ENCODE measurements at places on chromosomes 11 and 22. TPM values are rescaled to one million over a fixed set of nuclear protein-coding genes. Genes with fewer than 3 reads are reported as not detected.

DNA sequence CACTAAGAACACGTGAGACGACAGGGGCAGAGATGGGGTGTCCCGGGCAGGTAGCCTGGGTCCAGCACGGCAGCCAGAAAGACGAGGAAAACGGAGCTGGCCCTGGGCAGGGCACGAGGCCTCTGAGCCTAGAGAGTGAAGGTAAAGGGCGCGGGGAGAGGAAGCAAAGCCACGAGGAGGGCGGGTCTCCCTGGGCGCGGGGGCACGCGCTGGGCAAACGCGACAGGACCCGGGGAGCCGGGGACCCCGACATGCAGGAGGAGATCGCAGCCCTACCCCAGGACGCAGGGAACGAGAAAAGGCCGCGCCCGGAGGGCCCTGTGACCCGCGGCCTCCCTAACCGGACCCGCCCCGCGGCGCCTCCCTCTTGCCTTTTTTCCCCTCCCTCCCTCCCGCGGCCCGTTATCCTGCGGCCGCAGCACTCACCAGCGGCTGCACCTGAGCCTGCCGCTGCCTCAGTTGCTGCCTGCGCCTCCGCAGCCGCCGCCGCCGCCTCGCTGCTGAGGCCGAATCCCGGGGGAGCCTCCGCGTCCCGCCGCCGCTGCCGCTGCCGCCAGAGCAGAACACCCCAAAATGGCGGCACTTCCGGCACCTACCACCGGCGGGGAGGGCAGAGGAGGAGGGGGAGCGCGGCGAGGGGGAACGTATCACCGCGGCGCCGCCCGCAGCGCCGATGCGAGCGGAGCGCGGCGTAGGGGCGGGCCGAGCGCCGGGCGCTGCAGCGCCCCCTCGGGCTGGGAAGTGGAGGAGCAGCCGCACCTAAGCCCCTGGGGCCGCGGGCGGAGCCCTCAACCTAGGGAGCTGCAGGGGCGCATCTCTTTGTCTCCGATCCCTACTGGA, at the start of gene CELF1:
Gene CELF1 (minus strand): TSS at position 567 of the 840 bp plus-strand sequence. CDS start 53,609 bp downstream, outside the sequence.
- peaks cover 44% of the 10 kb centered on the region for H3K4me1 ChIP-seq
- peak within 1 kb of the TSS; percentile 66 for H3K4me3 ChIP-seq
- H3K36me3 ChIP-seq: no peaks in the 10 kb centered on the region

The OR2AT4 gene
- not detected for polyA plus RNA-seq

The SLC25A18 gene
- polyA plus RNA-seq: not detected

The TMEM191B gene
- 1.9 TPM for polyA plus RNA-seq

DNA sequence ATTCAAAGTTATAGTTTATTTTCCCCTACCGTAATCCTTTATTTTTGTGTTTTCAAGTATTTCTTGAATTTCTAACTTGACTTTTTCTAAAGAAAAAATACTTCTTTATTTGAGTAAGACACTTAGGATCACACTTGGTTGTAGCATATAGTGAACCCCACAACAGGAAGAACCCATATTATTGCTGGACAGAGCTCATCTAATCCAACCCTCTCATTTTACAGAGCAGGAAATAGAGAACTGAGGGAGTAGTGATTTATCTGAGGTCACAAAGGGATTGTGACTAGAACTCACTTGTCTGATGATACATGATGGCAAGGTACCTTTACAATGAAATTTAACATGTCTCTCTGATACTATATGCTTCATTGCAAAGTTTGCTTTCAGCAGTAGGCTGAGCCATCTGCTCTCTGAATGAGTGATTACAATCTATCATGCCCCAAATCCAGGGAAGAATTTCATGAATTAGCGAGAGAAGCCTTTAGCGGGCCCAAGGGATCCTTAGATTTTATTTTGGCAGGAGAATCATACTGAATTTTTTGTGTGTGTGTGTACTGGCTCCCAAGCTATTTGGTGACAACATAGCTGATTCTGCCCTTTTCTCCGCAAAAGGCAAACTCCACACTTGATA, 9.8 kb downstream of the SLC17A6 start:
- no peak overlapping the region for H3K27ac ChIP-seq
- H3K36me3 ChIP-seq: no peaks in the 10 kb centered on the region
- no peak overlapping the region for H3K4me3 ChIP-seq

GRCh38 chr11:95729462-95729861, 60.1 kb downstream of the FAM76B start:
- H3K4me1 ChIP-seq: peaks cover 3% of the 10 kb centered on the region
- no peak overlapping the region for H3K27ac ChIP-seq
- no peak for DNase-seq
- H3K4me3 ChIP-seq: no peak overlapping the region
- no peaks in the 10 kb centered on the region for H3K36me3 ChIP-seq

- no peak overlapping the region for H3K4me3 ChIP-seq
- no peaks in the 10 kb centered on the region for H3K27me3 ChIP-seq
- no peak for DNase-seq
- H3K27ac ChIP-seq: peak overlapping the region; percentile 24
- H3K4me1 ChIP-seq: peaks cover 20% of the 10 kb centered on the region
- H3K36me3 ChIP-seq: no peaks in the 10 kb centered on the region
Observed at GRCh38 chr11:298406-299065, 790 bp downstream of the IFITM5 start.

The INSC gene
- not detected for polyA plus RNA-seq

- no peak overlapping the region for H3K4me3 ChIP-seq
- no peaks in the 10 kb centered on the region for H3K36me3 ChIP-seq
- DNase-seq: no peak
- H3K27me3 ChIP-seq: no peaks in the 10 kb centered on the region
- peaks cover 1% of the 10 kb centered on the region for H3K4me1 ChIP-seq
Observed at GRCh38 chr11:43874738-43875137, 5.9 kb upstream of the ALKBH3 start.

The DDTL gene
- 2.4 TPM for polyA plus RNA-seq

- no peaks in the 10 kb centered on the region for H3K36me3 ChIP-seq
Observed at GRCh38 chr11:79406376-79406775, 34.5 kb downstream of the TENM4 start.

The TRIM51 gene
- polyA plus RNA-seq: not detected

The SMTNL1 gene
- 0.16 TPM for polyA plus RNA-seq

DNA sequence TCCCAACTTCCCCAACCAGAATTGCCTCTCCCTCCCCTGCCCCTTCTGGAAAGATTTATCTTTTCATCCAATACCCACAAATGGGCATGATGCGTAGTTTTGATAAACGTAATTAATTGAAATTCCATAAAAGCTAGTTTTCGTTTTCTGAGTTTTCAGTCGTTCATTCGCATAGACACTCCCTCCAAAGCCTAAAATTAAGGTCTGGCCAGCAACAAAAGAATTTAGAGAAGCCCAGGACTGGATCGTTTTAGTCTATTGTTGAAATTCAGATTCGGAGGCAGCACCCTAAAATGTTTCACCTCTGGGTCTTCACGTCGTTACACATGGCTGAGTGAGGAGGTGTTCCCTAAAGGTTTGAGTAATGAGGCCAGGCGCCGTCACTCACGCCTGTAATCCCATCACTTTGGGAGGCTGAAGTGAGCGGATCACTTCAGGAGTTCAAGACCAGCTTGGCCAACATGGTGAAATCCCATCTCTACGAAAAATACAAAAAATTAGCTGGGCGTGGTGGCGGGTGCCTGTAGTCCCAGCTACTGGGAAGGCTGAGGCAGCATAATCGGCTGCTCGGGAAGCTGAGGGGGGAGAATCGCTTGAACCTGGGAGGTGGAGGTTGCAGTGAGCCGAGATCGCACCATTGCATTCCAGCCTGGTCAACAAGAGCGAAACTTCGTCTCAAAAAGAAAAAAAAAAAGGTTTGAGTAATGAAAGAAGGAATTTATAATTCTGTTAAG, 589 bp upstream of the NDUFC2 start:
- peak overlapping the region; percentile 82 for H3K4me3 ChIP-seq
- H3K27ac ChIP-seq: peak overlapping the region; percentile 83
- H3K36me3 ChIP-seq: no peaks in the 10 kb centered on the region
- no peaks in the 10 kb centered on the region for H3K27me3 ChIP-seq

The ANKK1 gene
- polyA plus RNA-seq: 0.08 TPM

The C11orf87 gene
- not detected for polyA plus RNA-seq

DNA sequence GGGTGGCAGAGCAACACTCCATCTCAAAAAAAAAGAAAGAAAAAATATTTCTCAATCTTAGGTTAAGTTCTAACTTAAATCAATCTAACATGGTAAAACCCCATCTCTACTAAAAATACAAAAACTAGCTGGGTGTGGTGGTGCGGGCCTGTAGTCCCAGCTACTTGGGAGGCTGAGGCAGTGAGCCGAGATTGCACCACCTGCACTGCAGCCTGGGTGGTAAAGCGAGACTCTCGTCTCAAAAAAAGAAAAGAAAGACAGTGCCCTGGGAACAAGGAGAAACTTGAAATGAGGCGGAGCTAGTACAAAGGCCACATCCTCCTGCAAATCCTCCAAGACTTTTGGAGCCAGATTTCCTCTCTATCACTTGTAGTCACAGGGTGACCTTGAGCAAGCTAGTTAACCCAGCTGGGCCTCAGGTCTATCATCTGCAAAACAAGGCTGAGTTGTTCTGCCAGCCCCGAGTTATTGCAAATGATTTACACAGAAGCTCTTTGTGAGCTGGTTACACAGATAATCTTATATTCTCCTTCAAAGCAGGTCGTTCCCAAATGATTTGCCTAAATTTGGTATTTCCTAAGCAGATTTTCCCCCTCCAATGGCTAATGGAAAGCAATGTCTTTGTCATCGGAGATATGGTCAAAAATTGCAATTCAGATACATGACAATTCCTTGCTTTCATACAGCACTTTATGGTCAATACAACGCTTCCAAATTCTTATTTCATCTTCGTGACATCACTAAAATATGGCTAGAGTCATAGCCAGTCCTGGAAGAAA, 1.9 kb downstream of the ANKRD54 start:
- peaks cover 10% of the 10 kb centered on the region for H3K36me3 ChIP-seq
- DNase-seq: no peak
- H3K4me1 ChIP-seq: peaks cover 13% of the 10 kb centered on the region
- H3K27ac ChIP-seq: no peak overlapping the region
- H3K4me3 ChIP-seq: no peak overlapping the region

GRCh38 chr11:10891151-10891720, 33.4 kb upstream of the ZBED5 start:
- H3K36me3 ChIP-seq: no peaks in the 10 kb centered on the region
- H3K27ac ChIP-seq: no peak overlapping the region
- no peak overlapping the region for H3K4me3 ChIP-seq
- DNase-seq: no peak
- H3K27me3 ChIP-seq: no peaks in the 10 kb centered on the region
- no peaks in the 10 kb centered on the region for H3K4me1 ChIP-seq

All from CD8-positive, alpha-beta memory T cell (primary cell).